ENCODE measurements at places on chromosomes 7 and 10. TPM values are rescaled to one million over a fixed set of nuclear protein-coding genes. Genes with fewer than 3 reads are reported as not detected.
A peak's percentile ranks its signal among the peaks of the same experiment; 100 is the strongest.

DNA sequence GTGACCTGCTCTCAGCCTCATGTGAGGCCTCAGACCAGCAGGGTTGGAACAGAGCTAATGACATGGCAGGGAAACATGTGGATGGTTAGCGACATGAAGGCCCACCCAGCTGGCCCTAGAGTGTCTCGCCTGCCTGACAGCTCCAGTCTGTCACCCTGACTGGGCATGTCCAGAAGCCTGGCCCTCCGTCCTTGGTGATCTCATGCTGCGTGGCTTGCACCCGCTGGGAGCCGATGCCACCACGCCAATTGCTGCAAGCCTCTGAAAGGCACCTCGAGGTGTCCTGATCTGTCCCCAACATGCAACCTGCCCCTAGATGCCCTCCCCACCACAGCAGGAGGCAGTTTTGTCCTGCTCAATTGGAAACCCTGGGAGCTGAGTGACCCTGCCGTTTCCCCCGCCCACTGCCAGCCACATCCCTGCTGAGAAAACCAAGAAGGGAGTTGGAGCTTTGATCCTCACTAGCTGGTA lies 27.8 kb upstream of the RET start:
- DNase-seq: no peak

Gene FAM25G
- not detected for polyA plus RNA-seq

Gene SPDYE18
- 0.11 TPM for polyA plus RNA-seq

DNA sequence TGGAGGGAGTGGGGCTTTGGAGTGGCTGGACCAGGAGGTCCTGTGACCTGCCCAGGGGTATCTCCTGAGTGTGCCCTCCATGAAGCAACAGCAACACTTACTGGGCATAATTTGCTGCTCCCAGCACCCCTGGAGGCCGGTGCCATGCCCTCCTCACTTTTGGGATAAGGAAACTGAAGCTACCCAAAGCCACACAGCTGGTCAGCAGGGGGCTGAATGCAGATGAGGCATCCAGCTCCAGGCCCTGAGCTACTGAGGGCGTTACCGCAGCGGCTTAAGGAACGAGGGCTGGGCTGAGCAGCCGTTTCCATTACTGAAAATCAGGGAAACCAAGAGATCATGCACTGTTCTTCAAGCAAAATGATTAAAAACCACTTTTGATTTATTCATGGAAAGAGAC lies 408.9 kb downstream of the GLRX3 start:
- no peak for DNase-seq

DNA sequence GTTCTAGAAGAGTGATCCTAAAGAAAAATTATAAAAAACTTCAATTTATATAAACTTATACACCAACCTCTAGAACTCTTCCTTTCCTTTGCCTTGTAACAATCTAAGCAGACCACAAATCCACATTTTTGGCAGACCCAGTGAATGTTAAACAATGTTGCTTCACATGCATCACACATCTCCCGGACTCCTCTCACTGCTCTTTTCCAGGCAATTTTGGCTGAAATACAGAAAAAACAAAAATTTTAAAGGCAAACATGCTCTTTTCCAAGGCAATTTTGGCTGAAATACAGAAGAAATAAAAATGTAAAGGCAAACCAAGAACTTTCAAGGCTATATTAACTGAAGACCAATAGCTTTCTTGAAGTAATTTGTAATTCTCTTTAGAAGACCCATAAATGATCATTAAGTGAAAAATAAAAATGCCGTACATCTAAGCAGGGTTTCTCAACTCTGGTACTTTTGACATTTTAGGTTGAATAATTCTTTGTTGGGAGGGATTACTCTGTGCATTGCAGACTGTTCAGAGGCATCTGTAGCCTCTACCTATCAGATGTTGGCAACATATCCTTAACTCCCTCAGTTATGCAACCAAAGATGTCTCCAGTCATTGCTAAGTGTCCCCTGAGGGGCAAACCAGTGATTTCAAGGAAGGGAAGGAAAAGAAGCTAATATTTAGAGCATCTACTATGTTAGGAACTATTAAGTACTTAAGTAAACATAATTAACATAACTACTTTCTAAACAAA lies 64.4 kb downstream of the NRBF2 start:
- peak; percentile 97 for DNase-seq

GRCh38 chr10:58280477-58280876 lies 11.5 kb downstream of the CISD1 start:
- no peak for DNase-seq

- DNase-seq: no peak
Observed at GRCh38 chr7:125118444-125118843, 188.8 kb upstream of the POT1 start.

GRCh38 chr7:105849122-105849855 lies 27.1 kb downstream of the ATXN7L1 start:
- DNase-seq: no peak

DNA sequence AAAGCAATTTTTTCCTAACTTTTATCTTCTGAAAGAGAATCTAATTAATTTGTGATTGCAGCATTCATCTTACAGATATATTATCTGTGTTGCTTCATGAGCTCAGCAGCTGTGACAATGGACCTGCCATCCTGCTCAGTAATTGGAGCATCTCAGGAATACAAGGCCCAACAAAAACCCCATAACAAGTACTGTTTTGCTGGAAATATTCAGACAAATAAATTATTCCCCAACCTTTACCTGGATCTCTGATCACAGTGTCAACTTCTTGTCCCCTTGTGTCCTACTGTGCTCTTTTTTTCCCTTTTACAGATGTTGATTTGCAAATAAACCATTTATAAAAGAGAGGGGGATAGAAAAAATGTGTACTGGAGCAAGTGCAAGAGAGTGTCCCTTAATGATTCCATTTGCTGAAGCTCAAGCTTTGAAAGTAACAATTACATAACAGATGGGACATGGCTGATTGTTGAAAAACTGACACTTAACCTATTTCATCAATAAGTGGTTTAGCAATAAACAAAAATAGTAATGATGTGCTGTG lies 1063.4 kb upstream of the GHITM start:
- no peak for DNase-seq

DNA sequence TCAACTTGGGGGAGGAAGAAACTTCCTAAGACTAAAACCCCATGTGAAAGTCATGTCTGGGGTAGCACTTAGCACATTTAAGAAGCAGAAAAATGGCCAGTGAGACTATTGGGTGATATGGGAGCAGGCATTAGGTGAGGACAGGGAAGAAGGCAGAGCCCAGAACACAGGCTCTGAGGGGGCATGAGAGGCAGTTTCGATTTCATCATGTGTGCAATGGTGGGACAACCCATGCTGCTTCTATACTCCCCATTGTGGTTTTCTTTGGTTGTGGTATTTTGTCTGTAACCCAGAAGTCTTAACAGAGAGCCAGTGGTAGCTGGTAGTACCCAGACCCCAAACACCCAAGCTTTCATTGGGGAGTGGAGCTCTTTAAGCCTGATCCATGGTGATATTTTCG lies 752.0 kb downstream of the GRID1 start:
- DNase-seq: no peak

Gene REEP3
- 51.8 TPM for polyA plus RNA-seq

DNA sequence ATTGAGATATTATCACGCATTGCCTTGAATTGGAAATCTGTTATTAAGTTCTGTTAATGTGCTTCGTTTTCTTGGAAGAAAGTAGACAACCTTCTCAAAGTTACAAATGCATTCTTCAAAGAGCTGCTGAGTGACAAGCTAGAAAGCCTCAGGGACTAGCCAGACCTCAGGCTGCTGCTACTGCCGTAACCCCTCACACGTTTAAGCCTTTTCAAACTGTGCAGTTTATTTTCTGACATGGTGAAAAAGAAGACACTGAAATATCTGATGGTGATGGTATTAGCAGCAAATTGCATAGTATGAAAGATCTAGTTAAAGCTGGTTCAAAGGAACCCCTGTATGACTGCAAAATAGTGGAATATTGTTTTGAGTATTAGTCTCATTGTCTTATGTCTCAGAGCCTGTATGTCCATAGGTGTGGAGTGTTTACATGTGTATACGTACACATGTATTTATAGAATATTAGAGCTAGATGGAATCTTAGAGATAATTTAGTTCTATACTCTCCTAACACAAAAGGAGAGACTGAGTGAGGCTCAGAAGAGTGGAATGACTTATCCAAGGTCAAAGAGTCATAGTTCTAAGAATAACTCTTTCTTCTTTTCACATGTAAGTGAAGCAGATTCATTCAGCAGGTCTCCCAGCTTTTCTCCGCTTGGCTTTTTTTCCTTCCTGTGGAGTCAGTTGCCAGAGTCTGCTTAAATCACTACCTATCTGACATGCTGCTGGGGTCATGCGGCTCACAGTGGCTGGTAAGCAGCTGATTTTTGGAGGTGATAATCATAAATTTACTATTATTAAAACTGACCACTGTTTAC lies 431.9 kb downstream of the PLXDC2 start:
- DNase-seq: no peak

Gene DRGX
- not detected for polyA plus RNA-seq

Gene HSPA12A
- polyA plus RNA-seq: 16.9 TPM

DNA sequence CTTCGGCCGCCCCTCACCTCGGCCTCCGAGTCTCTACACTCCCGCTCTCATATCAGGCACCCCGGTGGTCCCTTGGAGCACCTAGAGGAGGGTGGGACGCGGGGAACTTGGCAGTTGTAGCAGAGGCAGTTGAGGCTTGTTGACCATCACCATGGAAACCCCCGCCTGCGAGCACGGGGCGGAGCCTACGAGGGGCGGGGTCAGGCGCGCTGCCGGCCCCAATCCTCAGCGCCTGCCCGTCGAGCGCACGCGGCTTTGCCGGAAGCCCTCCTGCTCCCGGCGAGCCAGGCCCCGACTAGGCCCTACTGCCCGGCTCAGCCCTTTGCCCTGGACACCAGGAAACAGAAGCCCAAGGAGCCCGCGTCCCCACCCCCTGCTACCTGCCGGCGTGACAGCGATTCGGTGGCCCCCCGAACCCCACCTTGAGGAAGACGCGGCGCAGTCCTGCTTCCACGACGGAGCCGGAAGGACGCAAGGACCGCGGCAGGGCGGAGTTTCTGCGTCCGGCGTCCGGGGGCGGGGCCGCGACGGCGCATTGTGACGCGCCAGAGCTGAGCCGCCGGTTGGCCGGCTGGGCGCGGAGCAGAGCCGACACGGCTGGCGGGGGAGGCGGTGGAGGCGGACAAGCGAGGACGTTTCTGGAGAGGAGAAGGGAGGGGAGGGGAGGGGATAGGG lies at the start of gene HNRNPF:
Gene HNRNPF (minus strand): TSS at position 477 of the 675 bp plus-strand sequence. CDS start 21,302 bp downstream, outside the sequence.
- DNase-seq: peak; percentile 95

DNA sequence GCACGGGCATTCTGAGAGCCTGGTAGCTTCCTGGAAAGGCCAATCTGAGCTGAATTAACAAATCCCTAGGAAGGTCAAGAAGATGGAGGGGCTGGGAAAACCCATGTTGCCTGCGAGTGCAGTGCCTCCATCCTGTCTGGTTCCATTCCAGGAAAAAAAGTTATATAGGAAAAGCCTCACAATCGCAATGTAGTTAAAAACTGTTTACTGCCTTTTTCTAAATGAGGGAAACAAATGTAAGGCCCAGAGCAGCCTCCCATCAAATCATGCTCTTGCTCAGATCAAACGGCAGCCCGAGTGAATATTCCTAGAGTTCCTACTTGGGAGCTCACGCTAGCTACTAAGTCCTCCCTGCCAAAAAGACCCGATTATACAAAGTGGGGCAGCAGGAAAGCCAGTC lies 179.9 kb downstream of the KCNMA1 start:
- no peak for DNase-seq

DNA sequence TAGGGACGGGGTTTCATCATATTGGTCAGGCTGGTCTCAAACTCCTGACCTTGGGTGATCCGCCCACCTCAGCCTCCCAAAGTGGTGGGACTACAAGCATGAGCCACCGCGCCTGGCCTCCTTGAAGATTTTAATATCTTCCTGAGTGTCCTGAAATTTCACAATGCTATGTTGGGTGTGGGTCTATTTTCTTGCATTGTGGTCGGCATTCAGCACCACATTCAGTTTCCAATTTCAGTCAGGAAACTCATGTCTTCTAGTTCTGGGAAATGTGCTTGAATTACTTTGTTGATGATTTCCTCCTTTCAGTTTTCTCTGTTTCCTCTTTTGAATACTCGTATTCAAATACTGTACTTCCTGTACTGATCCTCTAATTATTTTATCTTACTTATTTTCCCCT lies 49.3 kb upstream of the IL6 start:
- DNase-seq: no peak

Gene ZNF488
- 0.07 TPM for polyA plus RNA-seq

- no peak for DNase-seq
Observed at GRCh38 chr10:62710182-62710581, 94.3 kb upstream of the ADO start.

GRCh38 chr7:27939893-27940292 lies 199.9 kb downstream of the TAX1BP1 start:
- no peak for DNase-seq

DNA sequence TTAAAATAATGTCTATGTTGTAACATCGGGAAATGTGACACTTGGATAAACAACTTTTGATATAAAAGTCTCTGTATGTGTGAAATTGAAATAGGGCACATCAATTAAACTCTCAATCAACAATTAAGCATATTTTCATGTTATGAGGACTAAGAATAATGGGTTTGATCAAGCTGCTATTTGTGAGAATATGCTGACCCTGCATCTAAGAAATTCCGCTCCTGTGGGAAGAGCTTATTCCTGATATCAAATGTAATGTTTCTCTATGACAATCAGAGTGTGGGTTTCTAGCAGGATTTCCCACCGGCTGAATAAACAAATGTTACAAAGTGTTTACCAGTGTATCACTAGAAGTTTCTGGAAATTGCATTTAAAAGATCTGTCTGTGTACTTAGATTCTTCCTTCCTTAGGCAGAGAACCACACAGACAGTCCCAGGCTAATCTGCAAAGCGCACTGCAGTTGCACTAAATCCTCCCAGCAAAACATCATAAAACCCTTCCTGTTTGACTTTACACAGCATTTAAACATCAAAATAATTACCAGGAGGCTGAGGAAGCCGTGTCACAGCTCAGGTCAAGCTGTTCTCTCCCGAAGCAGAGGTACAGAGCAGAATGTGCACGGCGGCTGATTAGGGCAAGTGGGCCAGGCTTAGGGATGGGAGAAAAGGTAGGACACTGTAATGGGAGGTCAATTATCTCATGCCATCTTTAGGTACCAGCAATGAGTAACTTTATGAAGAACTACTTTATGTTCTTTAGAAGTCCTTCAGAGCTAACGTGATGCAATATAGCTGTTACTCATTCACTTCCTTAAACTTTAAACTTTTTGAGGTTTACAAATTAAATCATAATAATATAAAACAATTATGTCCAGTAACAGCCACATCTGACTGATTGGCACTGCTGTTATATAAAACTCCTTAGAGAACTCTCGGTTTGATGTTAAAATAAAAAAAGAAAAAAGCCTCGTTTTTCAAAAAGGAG lies 109.1 kb upstream of the CTTNBP2 start:
- DNase-seq: no peak
